Activated CD4-positive, alpha-beta T cell treated with anti-CD3 and anti-CD28 coated beads, Interleukin-2, amount 50 U/mL, for 48 hours (primary cell): ENCODE measurements at places on chromosomes 11 and 22.

DNA sequence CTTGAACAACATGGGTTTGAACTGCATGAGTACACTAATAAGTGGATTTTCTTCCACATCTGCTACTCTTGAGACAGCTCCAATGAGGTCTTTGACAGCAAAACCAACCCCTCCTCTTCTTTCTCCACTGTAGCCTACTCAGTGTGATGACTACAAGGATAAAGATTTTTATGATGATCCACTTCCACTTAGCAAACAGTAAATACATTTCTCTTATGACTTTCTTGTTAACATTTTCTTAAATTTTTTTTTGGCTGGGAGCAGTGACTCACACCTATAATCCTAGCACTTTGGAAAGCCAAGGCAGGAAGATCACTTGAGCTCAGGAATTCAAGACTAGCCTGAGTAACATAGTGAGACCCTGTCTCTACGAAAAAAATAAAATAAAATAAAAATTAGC, 9.9 kb upstream of the EIF4G2 start:
- no peak for DNase-seq

- no peak for DNase-seq
These were observed 16.4 kb upstream of the PAMR1 start for GRCh38 chr11:35541621-35542375.

DNA sequence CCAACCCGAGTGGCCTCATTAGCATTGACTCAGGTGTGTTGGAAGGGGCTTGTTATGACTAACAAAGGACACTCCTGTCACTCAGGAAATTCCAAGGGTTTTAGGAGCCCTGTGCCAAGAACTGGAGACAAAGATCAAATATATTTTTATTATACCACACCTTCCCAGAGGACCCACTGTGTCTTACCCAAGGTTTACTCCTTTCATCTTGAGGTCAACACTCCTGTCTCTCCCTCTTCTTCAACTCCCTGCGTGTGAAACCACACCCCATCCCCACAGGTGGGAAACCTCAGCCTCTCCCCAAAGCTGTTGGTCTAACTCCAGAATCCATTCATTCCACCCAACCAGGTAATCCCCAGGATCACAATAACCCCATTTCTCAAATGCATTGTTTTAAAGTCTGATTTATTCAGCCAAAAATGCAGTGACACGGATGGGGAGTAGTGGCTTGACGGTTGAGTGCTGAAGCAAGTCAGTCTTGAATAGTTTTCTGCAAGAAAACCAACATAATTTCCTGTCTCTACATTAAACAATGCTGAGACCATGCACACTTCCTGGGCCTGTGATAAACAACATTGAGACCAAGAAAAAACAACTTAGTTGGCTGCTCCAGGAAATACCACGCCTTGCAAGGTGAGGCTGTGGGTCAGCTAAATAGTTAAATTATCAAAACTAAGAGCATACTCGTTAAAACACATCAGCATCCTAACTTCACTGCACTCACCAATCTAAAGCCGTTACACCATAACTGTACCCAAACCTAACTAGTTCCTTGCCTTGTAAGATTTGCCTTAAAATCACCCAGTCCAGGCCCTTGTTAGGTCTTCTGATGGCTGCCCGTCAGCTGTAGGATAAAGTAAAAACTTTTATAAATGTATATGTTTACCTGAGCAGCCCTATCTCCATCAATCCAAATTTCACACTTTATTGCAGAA, 38.5 kb upstream of the SPON1 start:
- DNase-seq = no peak

- DNase-seq = no peak
These were observed 198.3 kb upstream of the PLET1 start for GRCh38 chr11:112459001-112459400.

- DNase-seq = no peak
These were observed 135.8 kb upstream of the SPON1 start for GRCh38 chr11:13826505-13827278.

- DNase-seq = no peak
These were observed 125.1 kb downstream of the SERGEF start for GRCh38 chr11:17887779-17888178.

DNA sequence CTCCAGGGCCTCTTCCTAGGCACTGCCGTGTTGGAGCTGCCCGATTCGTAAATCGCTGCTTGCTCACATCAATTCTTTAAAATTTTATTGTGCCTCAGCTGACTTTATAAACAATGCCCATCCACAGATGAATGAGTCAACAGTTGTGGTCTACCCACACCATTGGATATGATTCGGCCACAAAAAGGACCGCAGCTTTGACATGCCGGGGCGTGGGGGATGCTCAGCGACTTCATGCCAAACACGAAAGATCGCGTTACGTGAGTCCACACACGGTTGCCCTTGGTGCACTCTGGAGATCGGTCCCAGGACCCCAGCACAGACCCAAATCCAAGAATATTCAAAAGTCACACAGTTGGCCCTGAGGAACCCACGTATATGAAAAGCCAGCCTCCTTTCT, 195.7 kb downstream of the CTTN start:
- DNase-seq = no peak

- no peak for DNase-seq
These were observed 74.0 kb downstream of the ADAMTS15 start for GRCh38 chr11:130522284-130522961.
